Activated CD4-positive, alpha-beta T cell treated with anti-CD3 and anti-CD28 coated beads, Interleukin-2, amount 50 U/mL, for 48 hours (primary cell): ENCODE measurements at places on chromosomes 4 and X.
A peak's percentile ranks its signal among the peaks of the same experiment; 100 is the strongest.

GRCh38 chr4:16686195-16686594 is 212.2 kb downstream of the LDB2 start:
- DNase-seq: no peak

DNA sequence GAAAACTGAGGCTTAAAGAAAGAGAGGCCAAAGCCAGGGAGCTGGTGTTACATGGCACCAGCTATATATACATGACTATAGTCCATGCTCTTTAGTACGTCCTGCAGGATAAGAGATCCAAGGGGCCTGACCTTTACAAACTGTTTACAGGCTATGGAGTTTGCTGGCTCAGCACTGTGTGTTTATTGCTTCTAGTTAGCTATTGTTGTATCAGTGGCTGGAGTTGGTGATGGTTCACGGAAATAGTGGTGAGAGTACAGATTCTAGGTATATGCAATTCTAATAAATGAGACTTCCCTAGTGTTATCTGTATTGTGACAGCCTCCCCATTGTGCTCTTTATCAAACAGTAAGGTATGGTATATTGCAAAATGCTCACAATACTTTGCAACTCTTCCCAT is 46.5 kb downstream of the REPS2 start:
- DNase-seq: no peak

GRCh38 chr4:183396227-183396637 is 48.2 kb upstream of the CDKN2AIP start:
- no peak for DNase-seq

DNA sequence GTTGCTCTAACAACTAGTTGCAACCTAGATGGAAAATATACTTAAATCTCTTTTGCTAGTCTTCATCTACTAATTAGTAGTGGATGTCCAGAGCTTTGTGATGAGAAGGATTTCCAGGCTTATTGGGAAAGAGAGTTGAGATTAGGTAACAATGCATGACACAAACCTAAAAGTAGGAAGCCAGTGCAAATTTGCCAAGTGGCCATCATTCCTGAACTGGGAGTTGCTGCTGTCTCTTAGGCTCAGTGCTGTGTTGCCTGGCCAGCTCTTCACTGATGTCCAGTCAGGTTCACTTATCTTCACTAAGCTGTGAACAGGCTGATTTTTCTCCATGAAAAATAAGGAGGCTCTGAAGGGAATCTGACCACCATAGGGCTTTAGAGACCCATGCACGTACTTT is 105.6 kb upstream of the AMOT start:
- DNase-seq: no peak

DNA sequence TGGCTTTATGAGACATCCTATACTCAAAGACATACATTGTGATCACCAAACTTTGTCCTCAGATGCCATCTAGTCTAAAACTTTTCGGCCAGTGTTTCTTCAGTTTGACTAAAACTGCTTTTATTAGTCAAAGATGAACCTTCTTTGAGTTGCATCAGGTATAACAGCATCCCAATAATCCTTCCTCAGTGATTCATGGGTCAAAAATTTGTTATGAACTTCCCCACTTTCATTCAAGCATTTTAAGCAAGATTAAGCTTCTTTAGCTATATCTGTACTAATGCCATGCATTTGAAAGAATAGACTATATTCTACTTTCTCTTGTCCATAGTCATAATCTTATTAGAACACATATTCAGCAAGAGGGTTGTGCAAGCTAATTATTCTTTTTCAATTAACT is 1070.4 kb upstream of the ADGRL3 start:
- DNase-seq: no peak

- peak; percentile 27 for DNase-seq
Measured at GRCh38 chrX:9465380-9466123, 694 bp downstream of the TBL1X start.

DNA sequence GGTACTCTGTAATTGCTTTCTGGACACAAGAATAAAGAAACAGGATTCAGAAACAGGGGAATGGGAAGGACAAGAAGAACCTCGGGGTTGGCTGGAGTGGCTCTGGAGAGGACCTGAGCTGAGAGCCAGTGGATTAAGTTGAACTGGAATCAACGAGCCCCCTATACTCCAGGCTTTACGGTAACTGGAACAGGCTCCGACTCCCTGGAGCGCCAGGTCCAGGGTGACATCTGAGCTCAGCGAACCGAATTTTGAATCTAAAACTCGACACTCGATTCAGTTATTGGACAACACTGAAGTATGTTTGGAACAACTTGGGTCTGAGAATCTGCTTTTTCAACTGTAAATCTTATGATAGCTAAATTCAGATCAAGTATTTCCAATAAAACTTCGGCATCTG is 23.9 kb downstream of the HMX1 start:
- DNase-seq: no peak

DNA sequence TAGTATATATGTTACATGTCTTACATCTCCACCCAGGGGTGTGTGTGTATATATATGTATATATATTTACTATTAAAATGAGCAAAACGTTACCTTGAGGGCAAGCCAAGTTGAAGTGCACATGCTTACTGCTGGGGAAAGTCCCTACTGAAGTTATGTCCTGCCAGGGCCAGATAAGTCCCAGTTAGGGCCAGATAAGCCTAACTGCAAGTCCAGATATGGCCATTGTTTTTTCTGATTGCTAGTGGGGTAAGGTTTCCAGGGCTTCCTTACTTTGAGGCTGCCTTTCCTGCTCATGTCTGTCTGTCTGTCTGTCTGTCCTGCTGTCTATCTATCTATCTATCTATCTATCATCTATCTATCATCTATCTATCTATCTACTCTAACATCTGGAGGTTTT is 19.3 kb upstream of the ZNF81 start:
- DNase-seq: no peak

DNA sequence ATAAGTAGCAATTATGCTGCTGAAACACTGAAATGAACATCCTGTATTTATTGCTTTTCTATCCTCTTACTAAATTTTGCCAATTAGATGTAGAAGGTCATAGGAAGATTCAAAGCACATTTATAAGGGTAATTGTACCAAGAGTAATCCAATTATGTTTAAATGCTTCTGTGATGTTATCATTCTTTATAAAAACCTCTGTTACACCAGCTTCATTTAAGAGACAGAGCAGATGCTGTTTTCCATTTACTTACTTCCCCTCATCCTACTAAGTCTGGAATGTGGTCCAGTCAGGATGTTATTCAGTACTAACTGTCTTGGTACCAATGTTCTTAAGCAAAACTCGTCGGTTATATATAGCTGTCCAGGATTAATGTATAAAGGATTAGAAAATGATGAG is 539.6 kb downstream of the PDHA2 start:
- DNase-seq: no peak

- DNase-seq: no peak
Measured at GRCh38 chr4:80049402-80049801, 23.6 kb downstream of the ANTXR2 start.

GRCh38 chr4:36313301-36313700 is 31.9 kb downstream of the DTHD1 start:
- DNase-seq: no peak

DNA sequence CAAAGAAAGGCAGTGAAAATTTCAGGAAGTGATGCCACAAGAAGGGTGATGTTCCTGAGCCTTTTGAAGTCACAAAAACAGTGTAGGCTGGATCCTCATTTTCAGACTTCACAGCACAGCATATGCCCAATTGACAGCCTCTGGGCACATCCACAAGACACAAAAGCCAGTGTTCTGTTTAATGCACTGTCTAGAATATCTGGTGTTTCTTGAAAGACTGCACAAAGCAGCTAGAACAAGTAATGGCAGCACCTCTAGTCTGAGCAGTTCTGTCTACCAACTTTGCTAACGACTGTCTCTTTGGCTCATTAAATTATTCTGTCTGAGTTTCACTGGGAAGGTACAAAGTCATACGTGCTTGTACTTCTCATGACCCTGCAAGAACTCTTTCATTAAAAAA is 417.1 kb upstream of the GALNT7 start:
- DNase-seq: no peak

DNA sequence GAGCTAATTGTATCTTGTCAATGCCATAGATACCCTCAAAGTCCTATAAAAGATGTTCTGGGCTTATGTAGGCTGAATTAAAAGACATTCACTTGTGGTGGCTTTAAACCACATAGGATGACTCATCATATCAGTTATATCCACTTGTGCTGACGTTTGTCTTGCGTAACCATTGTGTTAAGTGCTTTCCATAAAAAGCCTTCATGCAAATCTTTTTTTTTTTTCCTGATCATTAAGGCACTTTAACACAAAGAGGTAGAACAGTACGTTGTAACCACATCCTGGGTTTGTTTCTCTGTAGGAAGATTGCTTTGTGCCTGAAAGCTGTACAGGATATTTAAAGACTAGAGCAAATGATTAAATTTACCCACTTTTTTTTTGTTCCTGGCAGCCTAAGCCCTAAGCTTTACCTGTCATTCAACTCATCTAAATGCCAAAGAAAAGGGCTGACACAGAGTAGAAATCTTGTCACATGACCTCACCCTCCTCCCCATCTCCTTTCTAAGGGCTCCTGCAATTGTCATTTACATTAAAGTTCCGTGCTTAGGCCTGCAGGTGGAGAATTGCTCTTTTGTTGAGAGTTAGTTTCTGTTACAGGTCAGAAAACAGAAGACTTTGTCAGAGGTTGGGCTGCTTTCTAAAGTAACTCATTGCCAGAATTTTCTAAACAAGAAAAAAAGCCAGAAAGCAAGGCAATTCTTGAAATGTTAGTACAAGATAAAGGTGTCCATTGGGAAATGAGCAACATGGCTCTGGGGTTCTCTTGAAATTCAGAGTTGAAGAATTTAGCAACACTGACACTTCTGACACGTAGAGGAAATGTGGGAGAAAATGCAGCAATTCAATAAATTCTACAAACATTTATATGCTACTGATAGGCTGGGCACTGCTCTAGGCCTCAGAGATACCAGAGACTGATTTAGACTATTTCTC is 555.6 kb downstream of the PPARGC1A start:
- DNase-seq: no peak

- peak; percentile 58 for DNase-seq
Measured at GRCh38 chr4:102868153-102868780, 525 bp upstream of the CISD2 start.

DNA sequence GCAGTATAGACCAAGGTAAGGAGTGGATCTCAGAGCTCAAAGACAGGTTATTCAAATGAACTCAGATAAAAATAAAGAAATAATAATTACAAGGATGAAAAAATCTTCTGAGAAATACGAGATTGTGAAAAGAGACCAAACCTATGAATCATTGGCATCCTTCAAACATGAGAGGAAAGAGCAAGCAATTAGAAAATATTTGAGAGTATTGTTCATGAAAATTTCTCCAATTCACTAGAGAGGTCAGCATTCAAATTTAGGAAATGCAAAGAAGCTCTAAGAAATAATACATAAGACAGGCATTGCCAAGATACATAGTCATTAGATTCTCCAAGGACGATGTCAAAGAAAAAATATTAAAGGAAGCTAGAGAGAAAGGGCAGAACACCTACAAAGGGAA is 93.5 kb upstream of the GALNTL6 start:
- DNase-seq: no peak
